ENCODE measurements at places on chromosomes 11 and 22. TPM values are rescaled to one million over a fixed set of nuclear protein-coding genes. Genes with fewer than 3 reads are reported as not detected.

Gene HOATZ
- total RNA-seq = not detected

Gene SHANK2
- 0.36 TPM for total RNA-seq

Gene OR51E1
- 0.08 TPM for total RNA-seq

Gene DCDC1
- 21.1 TPM for total RNA-seq

Gene USP2
- total RNA-seq = 1.1 TPM

Gene ASPHD2
- total RNA-seq = 2.2 TPM

Gene RASGRP2
- total RNA-seq = 7.1 TPM

Gene MIF
- total RNA-seq = 751 TPM

Gene DGCR6
- total RNA-seq = 1.1 TPM

Gene GAL
- total RNA-seq = 0.44 TPM

Gene C11orf21
- 1.8 TPM for total RNA-seq

Gene RNH1
- total RNA-seq = 82.5 TPM

Gene MAJIN
- 1.0 TPM for total RNA-seq

Gene CRYBB2
- total RNA-seq = not detected

Gene MUC5AC
- 0.26 TPM for total RNA-seq

Gene TMEM86A
- total RNA-seq = 1.5 TPM

Gene SLC1A2
- 61.7 TPM for total RNA-seq

Gene MMP13
- not detected for total RNA-seq

Gene ABTB2
- total RNA-seq = 6.6 TPM

Gene ART1
- total RNA-seq = 0.45 TPM

Gene MS4A6E
- total RNA-seq = not detected

Gene KRTAP5-7
- total RNA-seq = 0.91 TPM

Gene DTX4
- 0.15 TPM for total RNA-seq

Gene TEX54
- 1.6 TPM for total RNA-seq

Gene MOGAT2
- not detected for total RNA-seq

Gene OLFML1
- 0.13 TPM for total RNA-seq

Gene OR8H3
- total RNA-seq = 1.3 TPM
